ENCODE measurements at places on chromosomes 1 and 21. TPM values are rescaled to one million over a fixed set of nuclear protein-coding genes. Genes with fewer than 3 reads are reported as not detected.

The KLF18 gene
- total RNA-seq: not detected

The SPRR2A gene
- not detected for total RNA-seq

The SETDB1 gene
- 63.7 TPM for total RNA-seq

The OR2L5 gene
- not detected for total RNA-seq

DNA sequence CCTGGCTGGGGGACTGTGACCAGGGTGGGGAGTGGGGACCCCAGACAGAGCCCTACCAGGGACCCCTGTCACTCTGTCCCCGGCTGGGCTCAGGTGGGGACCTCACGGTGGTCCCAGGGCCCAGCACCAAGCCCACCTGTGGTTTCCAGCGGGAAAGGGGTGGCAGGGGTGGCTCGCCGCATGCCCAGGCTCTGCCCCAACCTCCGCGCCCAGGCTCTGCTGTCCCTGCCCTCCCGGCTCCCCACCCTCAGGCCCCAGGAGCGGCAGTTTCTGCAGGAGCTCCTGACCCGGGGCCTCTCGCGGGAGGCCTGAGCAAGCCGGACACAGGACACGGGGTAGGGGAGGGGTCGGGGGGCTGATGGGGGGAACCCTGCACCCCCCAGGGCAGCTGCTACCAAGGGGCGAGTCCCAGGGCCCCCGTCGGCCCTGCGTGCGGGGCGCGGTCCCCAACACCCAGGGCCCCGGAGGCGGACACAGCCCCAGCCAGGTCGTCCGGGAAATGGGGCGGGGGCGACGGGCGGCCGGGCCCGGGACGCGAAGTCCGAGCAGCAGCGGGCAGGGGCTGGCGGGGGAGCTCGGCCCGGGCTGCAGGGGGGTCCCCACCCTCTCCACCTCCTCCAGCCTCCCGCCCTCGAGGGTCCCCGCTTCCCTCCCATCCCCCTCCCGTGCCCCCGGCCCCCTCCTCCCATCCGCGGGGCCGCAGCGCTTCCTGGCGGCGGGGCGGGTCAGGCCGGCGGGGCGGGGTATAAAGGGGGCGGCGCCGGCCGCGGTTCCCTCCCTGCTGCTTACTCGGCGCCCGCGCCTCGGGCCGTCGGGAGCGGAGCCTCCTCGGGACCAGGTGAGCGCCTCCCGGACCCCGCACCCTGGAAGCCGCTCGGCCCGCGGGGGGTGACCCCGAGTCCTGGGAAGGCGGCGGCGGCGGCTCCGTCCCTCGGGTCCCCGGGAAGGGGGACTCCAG is at the start of gene COL6A2:
Gene COL6A2 (plus strand): TSS at position 777 of the 958 bp plus-strand sequence.
- no peak within 1 kb of the TSS for H3K27ac ChIP-seq
- peak within 1 kb of the TSS; percentile 59 for H3K4me3 ChIP-seq
- H3K4me1 ChIP-seq: no peaks in the 10 kb centered on the region
- DNase-seq: no peak
- H3K36me3 ChIP-seq: peaks cover 2% of the 10 kb centered on the region

DNA sequence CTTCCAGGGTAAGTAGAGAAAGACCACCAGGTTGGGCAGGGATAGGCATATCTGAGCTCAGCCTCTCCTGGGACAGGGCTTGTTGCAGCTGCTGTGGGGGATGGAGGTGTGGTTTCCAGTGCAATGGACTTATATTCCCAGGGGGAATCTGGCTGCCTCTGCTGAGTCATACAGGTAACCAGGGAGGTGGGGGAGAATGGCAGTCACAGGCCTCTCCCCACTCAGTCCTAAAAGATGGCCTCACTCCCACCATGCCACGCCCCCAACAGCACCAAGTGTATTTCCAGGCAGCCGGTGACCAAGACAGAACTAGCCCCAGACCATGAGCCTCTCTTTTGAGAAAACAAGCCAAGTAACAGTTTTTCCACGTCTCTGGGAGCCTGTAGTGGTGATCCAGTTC is 1240.7 kb downstream of the BRINP3 start:
- H3K27ac ChIP-seq: no peak overlapping the region
- no peak for DNase-seq
- no peaks in the 10 kb centered on the region for H3K27me3 ChIP-seq
- H3K36me3 ChIP-seq: no peaks in the 10 kb centered on the region
- no peaks in the 10 kb centered on the region for H3K4me1 ChIP-seq

GRCh38 chr21:37153935-37154350 is 80.9 kb downstream of the TTC3 start:
- H3K4me1 ChIP-seq: peaks cover 5% of the 10 kb centered on the region
- no peak overlapping the region for H3K4me3 ChIP-seq
- no peak for DNase-seq
- H3K27me3 ChIP-seq: no peaks in the 10 kb centered on the region

- no peaks in the 10 kb centered on the region for H3K4me1 ChIP-seq
- H3K27me3 ChIP-seq: peaks cover 4% of the 10 kb centered on the region
- no peak for DNase-seq
- H3K27ac ChIP-seq: no peak overlapping the region
These were observed 108.3 kb downstream of the ETS2 start for GRCh38 chr21:38913893-38914527.

DNA sequence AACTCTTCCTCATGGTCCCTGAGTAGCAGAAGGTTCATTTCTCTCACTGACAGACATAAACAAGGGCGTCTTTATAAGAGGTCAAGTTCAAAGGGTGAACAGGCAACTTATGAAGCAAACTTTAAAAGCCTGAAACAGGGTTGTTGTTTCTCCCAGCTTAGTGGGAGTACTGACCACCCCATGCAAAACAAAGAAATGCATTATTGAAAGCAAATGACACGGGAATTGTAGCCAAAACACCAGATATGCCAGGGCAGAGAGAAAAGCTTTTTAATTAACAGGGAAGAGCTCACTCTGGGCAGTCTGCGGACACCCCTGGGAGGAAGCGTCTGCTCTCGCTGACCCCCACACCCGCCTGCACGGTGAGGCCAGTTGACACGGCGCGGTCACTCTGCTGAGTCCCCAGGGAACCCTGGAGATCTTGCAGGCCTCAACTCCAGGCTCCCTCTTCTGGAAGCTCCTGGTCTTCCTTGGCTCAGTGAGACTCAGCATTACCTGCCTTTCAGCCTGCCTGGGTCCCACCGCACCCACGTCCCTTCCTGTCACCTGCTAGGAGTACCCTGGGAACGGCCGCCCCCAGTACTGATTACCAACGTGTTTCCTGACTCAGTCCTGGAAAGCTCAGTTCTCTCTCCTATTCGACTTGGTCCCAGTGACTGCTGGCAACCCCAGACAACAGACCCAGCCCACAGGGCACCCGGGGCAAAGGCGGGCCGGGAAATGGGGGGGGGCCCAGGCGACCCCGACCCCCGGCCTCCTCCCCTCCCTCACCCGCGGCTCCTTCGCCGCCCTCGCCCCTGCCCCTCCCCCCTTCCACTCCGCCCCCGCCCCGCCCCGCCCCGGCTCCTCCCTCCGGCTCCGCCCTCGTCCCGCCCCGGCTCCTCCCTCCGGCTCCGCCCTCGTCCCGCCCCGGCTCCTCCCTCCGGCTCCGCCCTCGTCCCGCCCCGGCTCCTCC is 972 bp downstream of the CFAP410 start:
- H3K27me3 ChIP-seq: no peaks in the 10 kb centered on the region
- H3K27ac ChIP-seq: peak overlapping the region; percentile 82
- peaks cover 25% of the 10 kb centered on the region for H3K4me1 ChIP-seq
- peak; percentile 14 for DNase-seq
- H3K36me3 ChIP-seq: no peaks in the 10 kb centered on the region

GRCh38 chr1:147547065-147547464 is 5.8 kb downstream of the BCL9 start:
- H3K4me3 ChIP-seq: no peak overlapping the region
- peaks cover 20% of the 10 kb centered on the region for H3K4me1 ChIP-seq
- DNase-seq: no peak
- H3K36me3 ChIP-seq: peaks cover 7% of the 10 kb centered on the region

The MTFR1L gene
- 29.3 TPM for total RNA-seq

The EIF3I gene
- 297 TPM for total RNA-seq

GRCh38 chr1:37169743-37170275 is 135.5 kb upstream of the GRIK3 start:
- no peaks in the 10 kb centered on the region for H3K27me3 ChIP-seq
- no peak overlapping the region for H3K4me3 ChIP-seq
- DNase-seq: no peak
- H3K36me3 ChIP-seq: no peaks in the 10 kb centered on the region

- no peaks in the 10 kb centered on the region for H3K36me3 ChIP-seq
- no peak overlapping the region for H3K4me3 ChIP-seq
- peaks cover 16% of the 10 kb centered on the region for H3K27me3 ChIP-seq
- peak; percentile 5 for DNase-seq
- no peak overlapping the region for H3K27ac ChIP-seq
These were observed 59.1 kb downstream of the CAMK2N1 start for GRCh38 chr1:20426923-20427322.

GRCh38 chr1:26838474-26839338 is 12.2 kb downstream of the ZDHHC18 start:
- H3K27me3 ChIP-seq: no peaks in the 10 kb centered on the region
- H3K27ac ChIP-seq: peak overlapping the region; percentile 67
- peak; percentile 34 for DNase-seq
- H3K4me3 ChIP-seq: peak overlapping the region; percentile 12
- H3K36me3 ChIP-seq: peaks cover 40% of the 10 kb centered on the region
